Stimulated activated CD4-positive, alpha-beta T cell treated with anti-CD3 and anti-CD28 coated beads, Interleukin-15, amount 100 ng/mL, for 1 hour (primary cell): ENCODE measurements at places on chromosomes 3 and 15.

DNA sequence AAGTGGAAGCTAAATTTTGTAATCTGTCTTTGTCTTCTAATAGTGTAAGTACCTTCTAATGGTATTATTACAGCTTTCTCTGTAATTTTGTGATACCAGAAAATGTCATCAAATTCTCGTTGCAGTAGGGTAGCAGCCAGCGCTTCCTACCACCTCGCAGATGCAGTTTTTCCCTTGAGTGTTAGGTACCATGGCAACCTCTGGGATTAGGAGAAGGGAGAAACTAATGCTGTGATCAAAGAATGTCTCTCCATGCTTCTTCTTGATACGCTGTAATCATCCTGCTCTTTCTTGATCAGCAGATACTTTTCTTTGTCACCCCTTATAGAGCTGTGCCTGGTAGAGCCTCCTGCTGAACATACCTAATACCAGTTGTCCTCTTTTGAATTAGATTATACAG lies 27.7 kb downstream of the SRP14 start:
- DNase-seq = no peak

DNA sequence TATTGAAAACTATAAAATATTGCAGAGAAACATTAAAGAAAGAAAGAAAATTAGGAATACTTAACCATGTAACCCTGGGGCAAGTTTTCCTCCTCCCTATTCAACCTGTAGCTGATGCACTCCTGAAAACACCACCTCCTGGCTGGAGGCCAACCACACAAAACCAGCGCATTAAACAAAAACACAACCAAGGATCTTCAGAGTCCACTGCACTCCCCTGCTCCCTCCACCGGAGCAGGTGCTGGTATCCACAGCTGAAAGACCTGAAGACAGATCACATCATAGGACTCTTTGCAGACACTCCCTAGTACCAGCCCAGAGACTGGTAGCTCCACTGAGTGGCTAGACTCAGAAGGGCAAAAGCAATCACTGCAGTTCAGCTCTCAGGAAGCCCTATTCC lies 13.6 kb upstream of the ADAMTS17 start:
- DNase-seq = no peak

DNA sequence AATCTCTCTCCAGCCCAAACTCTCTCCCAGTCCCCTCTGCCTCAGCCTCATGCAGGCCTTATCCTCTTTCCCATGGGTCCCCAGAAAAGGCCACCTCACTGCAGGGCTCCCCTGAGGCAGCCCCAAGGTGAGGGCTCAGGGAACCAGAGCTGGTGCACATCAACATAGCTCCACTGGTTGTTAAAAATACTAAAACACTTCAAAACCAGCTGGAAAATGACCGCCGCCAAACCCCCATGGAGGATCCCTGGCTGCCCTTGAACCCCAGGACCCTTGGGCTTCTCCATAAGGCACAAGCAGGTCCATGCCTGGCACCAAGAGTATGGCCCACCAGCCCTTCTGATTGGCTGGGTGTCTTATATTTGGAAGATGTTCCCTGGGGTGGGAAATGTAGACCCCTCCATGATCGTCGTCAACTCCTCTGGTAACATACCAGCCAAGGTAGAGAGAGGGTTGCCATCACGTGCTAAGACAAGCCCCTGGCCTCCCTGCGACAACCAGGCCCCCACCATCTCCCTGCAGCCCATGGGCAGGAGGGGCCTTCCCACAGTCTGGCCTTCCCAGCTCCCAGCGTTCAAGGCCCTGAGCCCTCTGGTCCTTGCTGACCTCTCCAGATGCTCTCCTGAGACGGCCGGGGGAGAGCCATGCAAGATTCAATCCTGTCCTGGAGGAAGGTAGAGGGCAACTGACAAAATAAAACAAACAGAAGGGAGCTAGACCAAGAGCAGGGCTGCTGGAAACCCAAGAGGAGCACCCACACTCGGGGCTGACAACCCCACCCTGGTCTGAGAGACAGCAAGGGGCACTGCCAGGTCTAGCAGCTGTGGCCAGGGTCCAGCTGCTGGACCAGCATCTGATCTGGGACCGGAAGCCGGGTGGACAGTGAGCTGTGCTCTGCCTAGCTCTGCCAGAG lies 132.1 kb upstream of the PRR20G start:
- DNase-seq = no peak

DNA sequence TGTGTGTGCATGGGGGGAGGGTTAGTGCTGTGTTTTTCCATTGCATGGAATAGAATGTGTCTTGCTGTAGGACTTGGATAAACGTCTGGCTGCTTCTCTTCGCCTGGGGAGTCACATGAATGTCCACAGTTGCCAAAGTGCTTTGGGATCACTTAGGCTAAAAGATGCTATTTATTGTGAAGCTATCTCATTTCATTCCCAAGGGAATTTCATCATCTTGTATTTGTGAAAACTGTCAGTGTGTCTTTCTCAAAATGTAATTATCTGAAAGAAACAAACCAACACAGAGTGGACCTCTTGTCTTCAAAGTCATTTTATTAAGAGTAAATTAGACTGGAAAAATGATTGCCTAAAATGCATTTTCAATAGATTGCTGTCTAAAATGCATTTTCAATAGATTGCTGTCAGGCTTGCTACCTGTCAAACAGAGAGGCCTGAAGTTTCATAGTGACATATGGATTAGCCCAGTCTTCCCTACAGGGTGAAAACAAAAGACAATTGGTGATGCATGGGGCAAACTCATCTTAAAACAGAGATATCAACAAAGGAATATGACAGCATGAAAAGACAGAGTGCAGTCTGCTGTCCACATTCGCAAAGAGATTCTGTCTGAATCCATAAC lies 117.1 kb upstream of the GOLIM4 start:
- no peak for DNase-seq

DNA sequence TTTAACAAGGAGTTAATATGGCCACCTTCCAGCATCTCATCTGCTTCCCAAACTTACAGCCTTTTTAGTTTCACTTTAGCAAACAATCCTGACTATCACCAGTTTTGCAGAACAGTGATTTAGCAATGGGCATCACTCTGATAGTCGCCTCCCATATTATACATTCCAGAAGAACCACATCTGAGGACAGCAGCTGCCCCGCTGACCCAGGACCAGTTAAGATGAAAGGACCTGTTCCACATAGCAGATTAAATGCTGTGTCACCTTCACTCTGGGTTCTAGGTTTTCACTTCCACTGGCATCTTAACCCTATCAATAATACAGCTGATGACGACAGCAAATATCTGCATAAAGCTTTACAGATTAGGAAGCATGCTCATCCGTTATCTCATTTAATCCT lies 99.8 kb downstream of the TRIM69 start:
- DNase-seq = no peak

DNA sequence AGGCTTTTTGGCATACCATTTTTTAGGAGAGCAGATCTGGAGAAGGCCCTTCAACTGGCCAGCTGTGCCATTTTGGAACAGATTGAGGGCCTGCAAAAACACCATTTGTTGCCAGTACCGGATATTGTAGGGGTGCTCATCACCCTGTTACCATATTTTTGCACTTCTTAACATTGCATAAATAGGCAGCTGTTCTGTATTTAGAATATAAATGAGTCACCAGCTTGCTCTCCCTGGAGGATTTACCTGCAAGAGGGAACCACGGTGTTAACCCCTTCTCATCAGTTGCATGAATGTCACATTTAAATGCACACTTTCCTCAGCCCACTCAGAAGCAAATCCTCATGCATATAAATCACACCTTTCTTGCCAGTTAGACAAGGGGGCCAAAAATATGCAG lies 435.6 kb downstream of the ROBO2 start:
- DNase-seq = no peak

GRCh38 chr3:126266850-126267168 lies 86.4 kb upstream of the ALDH1L1 start:
- no peak for DNase-seq

- no peak for DNase-seq
These were observed 270.0 kb upstream of the PROK2 start for GRCh38 chr3:72054976-72055375.

GRCh38 chr3:152302521-152303021 lies 33.8 kb downstream of the MBNL1 start:
- no peak for DNase-seq

DNA sequence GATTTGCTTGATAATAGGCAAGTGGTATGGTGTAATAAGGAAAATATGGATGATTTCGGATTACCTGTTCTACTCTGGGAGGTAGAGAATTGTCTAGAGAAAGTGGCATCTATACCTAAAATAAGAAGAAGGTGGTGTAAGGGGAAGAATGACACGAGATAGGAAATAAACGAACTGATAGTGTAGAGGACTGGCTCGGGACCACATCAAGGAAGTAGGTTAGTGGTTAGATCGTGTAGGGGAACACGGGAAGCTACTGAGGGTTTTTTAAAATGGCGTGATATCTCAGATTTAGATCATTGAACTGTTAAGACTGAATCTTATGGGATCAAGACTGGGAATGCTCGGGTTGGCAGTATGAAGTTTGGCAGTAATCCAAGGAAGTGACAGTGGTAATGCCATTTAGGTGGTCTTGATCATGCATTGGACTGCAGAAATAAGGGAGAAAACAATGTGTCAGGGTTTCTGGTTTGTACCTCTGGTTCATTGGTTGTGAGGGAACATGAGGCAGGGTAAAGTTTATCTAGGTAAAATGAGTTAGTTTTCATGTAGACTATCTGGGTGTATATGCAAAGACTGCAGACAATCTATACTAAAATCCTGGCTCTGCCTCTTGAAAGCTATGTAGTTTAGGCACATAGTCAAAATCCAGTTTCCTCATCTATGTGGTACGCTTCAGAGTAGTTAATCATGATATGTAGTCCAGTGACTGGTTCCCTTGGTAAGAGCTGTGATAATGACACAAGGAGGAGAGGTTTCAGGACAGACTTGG lies 7.4 kb downstream of the RPL14 start:
- DNase-seq = no peak

GRCh38 chr3:10373686-10374261 lies 52.9 kb upstream of the SEC13 start:
- DNase-seq = no peak

GRCh38 chr3:152381881-152382295 lies 113.2 kb downstream of the MBNL1 start:
- DNase-seq = no peak

GRCh38 chr3:106560451-106560966 lies 691.7 kb upstream of the CBLB start:
- DNase-seq = no peak

- no peak for DNase-seq
These were observed 2.0 kb upstream of the GP9 start for GRCh38 chr3:129058441-129059200.

DNA sequence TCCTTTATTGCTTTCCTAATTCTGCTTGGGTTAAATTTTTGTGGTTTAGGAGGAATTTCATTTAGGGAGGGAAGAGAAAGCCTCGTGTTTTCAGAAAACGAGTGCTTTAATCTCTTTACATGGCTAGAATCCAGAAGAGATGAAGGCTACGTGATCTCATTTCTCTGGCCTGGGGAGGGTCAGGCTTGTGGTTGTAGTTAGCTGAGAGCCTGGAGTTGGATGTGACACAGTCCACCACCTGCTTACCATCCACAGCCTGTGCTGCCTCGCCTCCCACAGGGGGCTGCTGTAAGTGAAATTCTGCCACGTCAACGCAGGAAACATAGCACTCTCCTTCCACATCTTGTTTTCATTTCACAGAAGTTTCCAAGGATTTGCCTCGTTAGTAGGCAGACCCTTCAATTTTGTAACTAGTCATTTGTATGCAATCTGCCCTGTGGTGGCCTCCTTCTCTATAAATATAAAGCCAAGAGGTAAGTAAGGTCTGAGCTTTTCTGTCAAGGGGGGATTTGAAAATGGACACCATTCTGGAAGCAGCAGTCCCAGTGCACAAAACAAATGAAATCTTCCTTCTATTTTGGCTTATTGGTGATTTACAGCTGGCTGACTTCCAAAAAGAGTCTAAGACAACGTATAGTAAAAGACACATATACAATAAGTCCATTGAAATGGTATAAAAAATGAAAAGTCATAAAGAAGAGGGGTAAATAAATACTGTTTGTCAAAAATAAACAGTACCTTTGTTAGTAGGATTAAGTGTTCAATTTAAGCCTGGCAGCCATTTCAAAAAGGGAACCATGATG lies 3.4 kb downstream of the GXYLT2 start:
- DNase-seq = no peak

GRCh38 chr3:189148081-189148507 lies 23.7 kb upstream of the TPRG1 start:
- peak; percentile 27 for DNase-seq

DNA sequence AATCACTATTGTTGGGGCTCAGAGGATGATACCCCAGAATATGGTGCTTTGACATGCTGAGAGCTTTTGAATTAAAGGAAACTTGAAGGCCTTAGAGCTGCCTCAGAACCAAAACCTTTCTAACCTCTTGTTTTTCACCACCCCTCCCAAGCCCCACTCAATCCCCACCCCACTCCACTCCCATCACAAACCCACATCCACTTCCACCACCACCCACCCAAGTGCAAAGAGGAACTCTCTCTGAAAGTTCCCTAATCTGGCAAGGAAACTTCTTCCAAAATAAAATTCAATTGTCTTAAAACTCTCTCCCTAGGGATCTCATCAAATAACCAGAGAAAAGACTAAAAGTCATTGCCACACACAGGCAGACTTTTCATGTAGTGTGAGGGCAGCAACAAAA lies 301.2 kb upstream of the ARHGEF26 start:
- DNase-seq = no peak

GRCh38 chr3:58792921-58793451 lies 126.4 kb upstream of the FAM3D start:
- DNase-seq = no peak

- no peak for DNase-seq
These were observed 3.2 kb downstream of the TNNC1 start for GRCh38 chr3:52450489-52451236.
